NCI-H460 (cell line): ENCODE measurements at places on chromosomes 5 and 9.

DNA sequence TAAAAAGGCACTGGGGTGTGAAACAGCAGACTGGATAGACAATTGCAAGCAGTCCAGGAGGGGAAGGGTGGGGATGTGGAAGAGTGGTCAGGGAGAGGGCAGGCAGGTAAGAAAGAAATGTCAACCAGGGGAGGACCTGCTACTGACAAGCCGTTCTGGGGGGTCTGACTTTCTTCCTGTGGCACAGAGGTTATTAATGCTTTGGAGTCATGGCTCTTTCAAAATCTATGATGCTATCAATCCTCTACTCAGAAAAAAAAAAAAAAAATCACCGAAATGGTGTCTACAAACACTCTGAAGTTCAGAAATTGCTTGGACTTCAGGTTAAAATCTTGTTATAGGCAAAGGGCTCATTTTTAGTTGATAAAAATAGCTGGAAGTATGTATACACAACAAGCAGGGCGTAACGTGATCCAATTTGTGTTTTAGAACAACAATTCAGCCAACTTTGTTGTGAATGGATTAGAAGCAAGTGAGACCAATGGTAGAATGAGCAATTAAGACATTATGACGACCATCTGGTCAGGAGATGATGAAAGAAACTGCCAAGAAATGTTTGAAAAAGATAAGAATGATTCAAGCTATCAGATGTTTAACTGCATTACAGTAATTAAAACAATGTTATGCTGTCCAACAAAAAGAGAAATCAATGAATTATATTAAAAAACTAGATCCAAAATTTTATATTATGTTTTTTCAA, 255.2 kb downstream of the DEPDC1B start:
- no peak for DNase-seq

DNA sequence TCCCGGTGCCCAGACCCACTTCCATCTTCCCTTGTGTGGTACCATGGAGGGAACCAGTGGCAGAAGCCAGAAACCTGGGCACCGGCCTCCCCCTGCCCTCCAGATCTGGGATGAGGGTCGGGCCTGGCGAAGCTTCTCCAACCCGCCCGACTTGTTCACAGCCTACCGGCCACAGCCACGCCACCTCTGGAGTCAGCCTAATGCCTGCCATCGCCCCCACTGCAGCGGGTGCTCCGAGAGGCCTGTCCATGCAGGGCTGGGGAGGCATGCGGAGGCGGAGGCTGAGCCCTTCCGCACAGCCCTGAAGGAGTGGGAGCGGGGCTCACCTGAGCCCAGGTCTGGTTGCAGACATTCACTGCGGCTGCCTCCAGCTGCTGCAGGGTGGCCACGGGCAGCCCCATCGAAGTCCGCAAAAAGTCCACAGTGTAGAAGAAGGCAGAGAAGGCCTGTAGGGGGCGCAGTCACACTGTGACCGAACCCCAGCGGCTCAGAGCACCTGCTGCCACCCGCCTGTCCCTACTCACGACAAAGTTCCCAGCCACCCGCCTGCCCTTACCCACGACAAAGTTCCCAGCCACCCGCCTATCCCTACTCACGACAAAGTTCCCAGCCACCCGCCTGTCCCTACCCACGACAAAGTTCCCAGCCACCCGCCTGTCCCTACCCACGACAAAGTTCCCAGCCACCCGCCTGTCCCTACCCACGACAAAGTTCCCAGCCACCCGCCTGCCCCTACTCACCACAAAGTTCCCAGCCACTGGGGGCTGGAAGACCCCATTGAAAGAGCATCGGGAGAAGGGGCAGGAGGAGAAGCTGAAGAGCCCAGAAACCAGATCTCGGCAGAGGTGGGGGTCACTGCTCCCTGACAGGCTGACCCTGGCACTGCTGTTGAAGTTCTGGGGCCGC, 3.8 kb upstream of the NPDC1 start:
- DNase-seq = peak; percentile 64

- no peak for DNase-seq
Measured at GRCh38 chr5:137372773-137373160, 126.4 kb downstream of the SPOCK1 start.

- no peak for DNase-seq
Measured at GRCh38 chr5:14881826-14882225, 10.2 kb upstream of the ANKH start.

- no peak for DNase-seq
Measured at GRCh38 chr5:8517456-8517855, 648.5 kb downstream of the MTRR start.

- no peak for DNase-seq
Measured at GRCh38 chr5:176394881-176395675, 6.5 kb downstream of the HIGD2A start.

DNA sequence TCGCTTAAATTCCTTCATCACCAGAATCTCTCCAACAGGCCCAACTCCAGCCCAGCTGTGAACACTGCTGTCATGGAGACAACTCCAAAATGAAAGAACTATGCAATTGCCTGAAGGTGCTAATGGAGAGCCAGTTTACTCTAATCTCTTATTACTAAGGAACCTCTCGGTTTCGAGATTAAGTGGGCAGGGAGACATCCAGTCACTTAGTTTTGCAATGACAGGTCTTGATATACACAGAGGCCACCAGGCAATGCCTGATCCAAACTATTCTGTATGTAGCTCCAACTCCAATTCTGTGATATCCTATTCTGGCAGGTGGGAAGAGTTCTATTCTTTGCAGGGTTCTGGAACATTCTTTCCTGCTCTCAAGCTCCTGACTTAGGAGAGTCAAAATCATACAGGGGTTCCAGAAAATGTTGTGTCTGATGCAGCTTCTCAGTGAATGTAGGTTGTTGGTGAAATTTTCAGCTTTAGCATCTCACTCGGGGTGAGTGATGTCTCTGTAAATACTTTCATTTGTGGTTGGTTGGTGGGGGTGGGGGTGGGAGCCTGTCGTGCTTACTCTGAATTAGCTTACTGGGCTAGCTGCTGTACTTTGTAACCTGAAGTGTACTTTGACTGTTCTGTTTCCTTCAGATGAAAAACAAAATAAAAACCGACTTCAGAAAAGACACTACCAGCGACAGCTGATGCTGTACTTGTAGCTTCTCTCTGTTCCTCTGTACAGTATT, 170.9 kb downstream of the PALM2AKAP2 start:
- DNase-seq = no peak

- no peak for DNase-seq
Measured at GRCh38 chr5:115132465-115132864, 37.2 kb downstream of the TRIM36 start.

GRCh38 chr5:41517909-41518308, 7.5 kb upstream of the PLCXD3 start:
- DNase-seq = no peak
